ENCODE measurements at places on chromosomes 2 and 18.

DNA sequence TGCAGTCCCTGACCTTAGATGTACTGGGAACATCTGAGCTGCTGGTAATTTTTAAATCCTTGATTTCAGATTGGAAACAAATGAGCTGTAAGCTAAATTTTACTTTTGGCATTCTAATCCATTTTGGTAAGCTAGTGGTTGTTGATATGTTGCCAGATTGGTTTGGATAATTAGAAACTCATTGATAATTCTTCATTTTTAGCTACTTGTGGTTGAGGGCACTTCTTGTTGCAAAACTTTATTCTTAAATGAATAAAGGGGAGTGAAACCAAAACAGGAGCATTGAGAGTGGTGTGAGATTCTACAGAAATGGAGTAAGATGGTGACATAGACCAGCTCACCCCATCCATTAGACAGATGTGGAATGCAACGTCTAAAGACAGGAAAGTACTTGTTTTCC, 64.5 kb downstream of the ITGB1BP1 start:
- DNase-seq = no peak

GRCh38 chr2:122112216-122113005, 357.0 kb downstream of the TSN start:
- no peak for DNase-seq

GRCh38 chr2:96151595-96152303, 6.5 kb upstream of the DUSP2 start:
- no peak for DNase-seq

DNA sequence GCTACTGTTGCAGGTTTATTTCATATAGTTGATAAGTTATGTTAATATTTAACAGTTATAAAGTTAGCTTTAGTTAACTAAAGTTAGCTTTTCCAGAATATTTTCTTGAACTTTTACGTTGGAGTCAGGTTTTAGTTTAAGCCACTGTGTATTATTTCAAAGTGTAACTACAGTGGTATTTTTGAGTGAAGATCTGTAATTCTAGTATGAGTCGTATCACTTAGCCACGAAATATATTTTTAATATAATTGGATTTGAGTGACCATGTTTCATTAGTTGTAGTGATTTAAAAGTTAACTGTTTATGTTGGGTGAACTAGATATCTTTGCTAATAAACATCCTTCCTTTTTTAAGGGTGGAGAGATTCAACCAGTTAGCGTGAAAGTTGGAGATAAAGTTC, 2.5 kb downstream of the HSPE1 start:
- DNase-seq = no peak

- no peak for DNase-seq
Measured at GRCh38 chr2:38600242-38600891, 2.4 kb downstream of the HNRNPLL start.

DNA sequence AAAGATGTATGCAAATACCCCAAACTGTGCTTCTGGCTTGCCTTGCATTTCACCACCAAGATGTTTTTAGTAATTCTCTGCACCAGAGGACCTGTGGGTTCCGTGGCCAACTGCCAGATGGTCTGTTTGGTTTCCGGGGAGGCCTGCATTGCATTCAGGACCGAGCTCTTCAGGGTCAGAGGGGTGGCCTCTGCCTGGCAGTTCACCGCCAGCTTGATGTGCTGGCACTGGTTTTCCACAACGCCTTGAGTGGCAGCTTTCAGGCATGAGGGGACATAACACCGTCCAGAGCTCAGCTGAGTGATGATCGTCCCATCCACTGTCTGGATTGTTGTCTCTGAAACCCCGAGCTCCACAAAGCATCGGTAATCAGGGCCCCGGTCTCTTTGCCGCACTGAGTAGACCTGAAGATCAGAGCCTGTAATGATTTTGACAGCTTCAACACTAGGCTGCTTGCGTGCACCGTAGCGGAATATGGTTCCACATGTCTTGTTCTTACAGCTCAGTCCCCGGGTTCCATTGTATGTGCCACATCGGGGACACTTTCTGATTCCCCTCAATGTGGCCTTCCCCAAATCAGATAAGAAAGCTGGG, 9.4 kb downstream of the C2orf42 start:
- no peak for DNase-seq

GRCh38 chr18:7645756-7646155, 78.6 kb downstream of the PTPRM start:
- no peak for DNase-seq

DNA sequence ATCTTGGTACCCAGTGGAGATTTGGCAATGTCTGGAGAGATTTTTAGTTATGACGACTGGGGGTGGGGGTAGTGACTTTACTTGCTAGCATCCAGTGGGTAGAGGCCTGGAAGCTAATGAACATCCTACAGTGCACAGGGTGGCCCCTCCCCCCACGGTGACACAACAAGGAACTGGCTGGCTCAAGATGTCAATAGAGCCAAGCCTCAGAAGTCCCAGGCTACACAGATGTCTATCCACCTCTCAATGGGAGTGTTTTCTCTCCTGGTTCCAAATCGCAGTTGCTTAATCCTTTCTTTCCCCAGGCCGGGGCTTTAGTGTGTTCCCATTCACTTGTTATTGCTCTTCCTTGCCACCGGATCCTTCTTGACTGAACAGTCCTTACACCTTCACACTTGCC, 9.3 kb upstream of the CCBE1 start:
- no peak for DNase-seq

- no peak for DNase-seq
Measured at GRCh38 chr2:41123341-41123740, 671.5 kb upstream of the SLC8A1 start.

GRCh38 chr2:60351321-60351720, 202.1 kb downstream of the BCL11A start:
- no peak for DNase-seq

- DNase-seq = no peak
Measured at GRCh38 chr2:241576293-241576654, 17.7 kb downstream of the BOK start.

DNA sequence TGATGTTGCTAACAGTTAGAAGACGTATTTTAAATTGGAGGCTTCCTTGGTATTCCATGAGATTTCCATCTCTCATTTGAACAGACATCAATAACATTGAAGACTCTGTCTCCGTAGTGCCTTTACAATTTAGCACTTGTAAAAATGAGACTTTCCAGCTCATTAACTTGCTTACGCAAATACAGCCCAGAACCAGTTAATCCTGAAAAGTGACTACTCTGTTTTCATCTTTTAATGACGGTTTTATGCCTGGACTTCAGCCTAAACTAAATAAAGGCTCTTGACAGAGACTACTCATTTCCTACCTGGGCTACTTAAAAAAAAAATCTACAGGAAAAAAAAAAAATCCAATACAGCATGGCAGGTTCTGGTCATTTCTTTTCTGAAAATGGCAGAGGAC, 148.6 kb downstream of the LRATD1 start:
- no peak for DNase-seq

- DNase-seq = no peak
Measured at GRCh38 chr18:53625997-53626599, 598.4 kb downstream of the MBD2 start.

DNA sequence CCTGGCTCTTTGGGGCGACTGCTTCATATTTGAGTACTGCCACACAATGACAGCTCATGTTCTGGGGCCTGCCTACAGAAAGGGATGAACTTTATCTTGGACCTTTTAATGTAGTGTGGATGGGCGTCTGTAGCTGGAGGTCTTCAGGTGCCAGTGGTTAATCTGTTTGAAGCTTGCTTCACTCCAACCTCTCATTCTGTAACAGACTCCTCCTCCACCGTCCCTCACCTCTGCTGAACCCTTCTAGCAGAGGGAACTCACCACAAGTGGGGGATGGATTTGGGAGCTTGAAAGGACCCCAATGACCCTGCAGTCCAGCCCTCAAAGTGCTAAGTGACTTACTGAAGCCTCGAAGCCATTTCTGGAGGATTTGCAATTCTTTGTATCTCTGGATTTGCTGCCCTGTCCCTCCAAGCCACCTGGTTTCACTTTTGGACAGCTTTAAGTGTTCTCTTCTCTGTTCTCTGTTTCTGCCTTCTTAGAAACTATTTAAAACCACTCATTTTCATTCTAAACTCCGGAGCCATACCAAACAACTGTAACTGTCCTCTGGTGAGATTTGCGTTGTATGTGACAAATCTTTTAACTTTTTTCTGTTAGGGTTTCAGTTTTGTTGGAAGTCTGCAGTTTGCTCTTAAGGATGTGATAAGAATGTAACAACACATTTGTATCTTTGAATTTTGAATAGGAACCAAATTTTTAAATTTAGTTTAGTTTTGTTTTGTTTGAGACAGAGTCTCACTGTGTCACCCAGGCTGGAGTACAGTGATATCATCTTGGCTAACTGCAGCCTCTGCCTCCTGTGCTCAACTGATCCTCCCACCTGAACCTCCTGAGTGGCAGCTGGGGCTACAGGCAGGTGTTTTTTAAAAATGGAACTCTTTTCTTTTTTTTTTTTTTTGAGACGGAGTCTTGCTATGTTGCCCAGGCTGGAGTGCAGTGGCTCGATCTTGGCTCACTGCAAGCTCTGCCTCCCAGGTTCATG, 37.0 kb upstream of the CASP8 start:
- no peak for DNase-seq

DNA sequence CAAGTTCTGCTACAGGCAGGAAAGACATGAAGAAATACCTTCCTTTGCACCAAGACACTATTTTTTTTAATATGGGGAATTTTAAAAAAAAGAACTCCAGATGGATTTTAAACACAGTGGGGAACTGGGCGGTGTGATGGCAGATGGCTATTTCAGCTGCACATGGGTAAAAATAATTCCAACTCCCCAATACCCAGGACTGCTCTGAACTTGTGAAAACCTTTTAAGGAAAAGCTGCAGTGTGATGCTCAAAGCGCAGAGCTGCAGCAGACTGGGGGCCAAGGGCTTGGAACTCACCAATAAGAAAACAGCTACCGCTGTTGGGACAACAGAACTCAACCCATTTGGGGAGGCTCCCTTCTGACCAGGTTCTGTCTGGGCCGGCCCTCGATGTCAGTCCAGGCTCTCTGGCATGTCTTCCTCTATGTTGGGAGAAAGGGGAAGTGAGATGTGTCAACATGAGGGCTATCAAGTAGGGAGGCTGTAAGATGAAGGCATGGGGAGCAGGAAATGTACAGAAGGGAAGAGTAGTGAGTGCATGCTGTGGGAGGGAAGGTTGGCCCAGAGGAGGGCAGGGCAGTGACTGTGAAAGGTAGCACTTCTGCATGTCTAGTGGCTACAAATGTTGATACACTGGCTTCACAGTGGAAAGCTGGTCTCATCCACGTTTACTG, 64.0 kb upstream of the SLC14A2 start:
- no peak for DNase-seq

DNA sequence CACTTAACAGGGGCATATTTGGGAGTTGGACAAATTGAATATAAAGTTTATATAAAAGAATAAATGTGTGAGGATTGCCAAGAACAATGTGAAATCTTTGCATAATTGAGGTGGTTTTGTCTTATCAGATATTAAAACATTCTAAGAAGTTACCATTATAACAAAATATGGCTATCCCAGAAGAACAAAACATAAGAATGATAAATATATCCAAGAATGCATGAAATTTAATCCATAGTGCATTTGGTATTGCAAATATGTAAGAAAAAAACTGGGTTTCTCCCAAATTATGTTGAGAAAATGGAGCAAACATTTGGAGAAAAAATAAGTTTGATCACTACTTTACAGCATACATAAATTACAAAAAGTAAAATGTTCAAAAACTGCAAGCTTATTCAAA, 562.4 kb downstream of the RNF144A start:
- DNase-seq = no peak

- DNase-seq = no peak
Measured at GRCh38 chr2:173952267-173953046, 12.7 kb downstream of the SP3 start.

GRCh38 chr2:160460333-160460731, 33.3 kb downstream of the RBMS1 start:
- no peak for DNase-seq

- no peak for DNase-seq
Measured at GRCh38 chr2:160469621-160470204, 23.9 kb downstream of the RBMS1 start.

GRCh38 chr18:29271501-29271900, 1094.6 kb upstream of the CDH2 start:
- DNase-seq = no peak

GRCh38 chr2:10400568-10400977, 47.6 kb downstream of the ODC1 start:
- DNase-seq = no peak

DNA sequence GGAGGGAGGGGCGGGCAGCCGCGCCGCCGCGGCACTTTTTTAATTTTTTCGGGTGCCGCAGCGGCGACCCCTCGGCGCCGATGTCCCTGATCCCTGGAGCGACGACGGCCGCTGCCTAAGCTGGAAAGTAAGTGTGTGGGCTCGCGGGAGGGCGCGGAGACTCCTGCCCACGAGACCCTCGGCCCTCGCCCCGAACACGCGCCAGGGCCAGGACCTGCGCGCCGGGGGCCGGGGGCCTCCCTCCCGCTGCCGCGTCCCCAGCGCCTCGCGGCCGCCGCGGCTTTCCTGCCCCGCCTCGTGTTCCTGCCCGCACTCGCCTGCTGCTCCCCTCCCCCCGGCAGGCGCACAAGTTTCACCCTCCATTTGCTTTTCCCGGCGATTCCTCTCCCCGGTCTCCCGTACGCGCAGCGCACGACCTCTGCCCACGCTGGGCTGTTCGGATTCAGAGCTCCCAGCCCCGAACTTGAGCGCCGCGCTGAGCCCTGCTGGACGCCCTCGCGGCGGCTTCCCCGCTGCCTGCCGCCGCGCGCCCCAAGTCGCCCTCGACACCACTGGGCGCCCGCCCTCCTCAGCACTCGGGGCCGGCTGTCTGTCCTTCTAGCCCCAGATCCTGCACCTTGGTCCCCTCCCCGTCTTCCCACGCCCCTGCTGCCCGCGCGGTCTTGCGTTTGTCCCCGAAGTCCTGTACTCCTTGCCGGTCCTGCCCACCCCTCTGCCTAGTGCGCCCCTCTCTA, 507 bp downstream of the PKP4 start:
- DNase-seq = peak; percentile 53

- DNase-seq = no peak
Measured at GRCh38 chr2:99854236-99854852, 288.0 kb downstream of the AFF3 start.

- DNase-seq = no peak
Measured at GRCh38 chr2:5697562-5697961, 5.4 kb downstream of the SOX11 start.

GRCh38 chr2:57370882-57371585, 675.6 kb upstream of the VRK2 start:
- no peak for DNase-seq

DNA sequence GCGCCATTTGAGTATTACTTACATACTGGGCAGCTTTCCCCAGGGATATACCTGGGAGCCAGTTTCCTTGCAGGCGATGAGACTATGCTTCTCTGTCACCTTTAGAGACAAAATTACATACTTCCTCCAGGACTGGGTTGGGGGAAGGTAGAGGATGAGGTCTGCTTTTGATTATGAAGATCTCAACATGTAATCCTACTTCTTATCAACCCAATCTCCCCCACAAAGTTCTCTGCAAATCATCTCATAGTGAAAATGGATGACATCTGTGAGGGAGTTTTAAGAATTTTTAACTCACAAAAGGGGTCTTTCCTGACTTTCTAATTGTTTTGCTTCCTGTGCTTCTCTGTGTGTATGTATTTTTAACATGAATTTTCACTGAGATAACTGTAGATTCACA, 81.9 kb downstream of the TMEM131 start:
- no peak for DNase-seq
